Mammary epithelial cell (primary cell): ENCODE measurements at places on chromosomes 5 and 9. TPM values are rescaled to one million over a fixed set of nuclear protein-coding genes. Genes with fewer than 3 reads are reported as not detected.

DNA sequence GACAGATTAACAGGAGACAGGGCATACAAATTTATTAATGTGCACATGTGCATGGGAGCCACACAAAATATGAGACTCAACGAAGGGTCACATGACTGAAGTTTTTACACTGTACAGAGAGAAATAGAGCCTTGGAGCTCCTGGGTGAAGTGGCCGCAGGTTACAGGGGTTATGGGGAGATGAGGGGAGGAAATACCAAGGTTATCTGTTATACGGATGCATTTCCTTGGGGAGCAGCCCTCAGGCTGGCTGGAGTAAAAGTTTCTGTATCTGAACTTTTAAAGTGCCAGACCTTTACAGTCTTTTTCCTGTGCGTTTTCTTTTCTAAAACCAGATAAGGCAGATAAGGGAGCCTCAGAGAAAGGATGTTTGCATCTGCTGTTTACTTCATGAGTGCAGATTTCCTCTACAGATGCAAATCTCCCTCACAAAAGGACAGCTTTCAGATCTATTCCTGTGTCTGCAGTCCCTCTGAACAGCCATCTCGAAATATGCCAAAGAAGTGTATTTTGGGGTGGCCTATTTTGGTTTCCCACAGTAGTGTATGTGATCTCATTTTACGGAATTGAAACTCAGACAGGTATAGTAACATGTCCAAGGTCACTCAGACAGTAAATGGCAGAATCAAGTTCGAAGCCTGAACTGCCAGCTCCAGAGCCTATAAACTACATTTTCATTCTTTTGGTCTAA is 139.3 kb upstream of the FBXL17 start:
- DNase-seq, result no peak

The CCL28 gene
- 3.7 TPM for polyA plus RNA-seq

GRCh38 chr9:121154782-121155181 is 46.9 kb downstream of the RAB14 start:
- peak; percentile 84 for DNase-seq

The SPACA9 gene
- 3.9 TPM for polyA plus RNA-seq

The FABP6 gene
- not detected for polyA plus RNA-seq

DNA sequence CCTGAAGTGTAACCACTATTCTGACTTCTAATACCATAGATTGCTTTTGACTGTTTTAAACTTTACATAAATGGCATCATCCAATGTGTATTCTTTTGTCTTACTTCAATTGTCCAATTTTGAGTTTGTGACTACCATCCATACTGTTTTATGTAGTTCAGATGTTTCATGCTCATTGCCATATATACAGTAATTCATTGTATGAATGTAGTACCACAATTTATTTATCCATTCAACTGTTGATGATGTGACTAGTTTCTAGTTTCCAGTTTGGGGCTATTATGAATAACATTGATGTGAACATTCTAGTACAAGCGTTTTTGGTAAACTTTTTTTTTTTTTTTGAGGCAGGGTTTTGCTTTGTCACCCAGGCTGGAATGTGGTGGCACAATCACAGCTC is 55.1 kb downstream of the HMGCS1 start:
- no peak for DNase-seq

GRCh38 chr5:60779466-60779865 is 64.6 kb downstream of the ELOVL7 start:
- no peak for DNase-seq

The PTGR1 gene
- 66.8 TPM for polyA plus RNA-seq

The PDE6A gene
- 0.06 TPM for polyA plus RNA-seq

The PCDHB11 gene
- polyA plus RNA-seq, result 0.01 TPM

GRCh38 chr9:27333241-27334052 is 36.5 kb upstream of the EQTN start:
- peak; percentile 62 for DNase-seq

The WDR38 gene
- not detected for polyA plus RNA-seq

The TRIM41 gene
- polyA plus RNA-seq, result 10.1 TPM

The STOML2 gene
- 176 TPM for polyA plus RNA-seq
